IPS DF 6.9 (cell line): ENCODE measurements at places on chromosomes 3 and 15.

GRCh38 chr3:64031540-64032508, 8.5 kb upstream of the PSMD6 start:
- DNase-seq, result no peak

DNA sequence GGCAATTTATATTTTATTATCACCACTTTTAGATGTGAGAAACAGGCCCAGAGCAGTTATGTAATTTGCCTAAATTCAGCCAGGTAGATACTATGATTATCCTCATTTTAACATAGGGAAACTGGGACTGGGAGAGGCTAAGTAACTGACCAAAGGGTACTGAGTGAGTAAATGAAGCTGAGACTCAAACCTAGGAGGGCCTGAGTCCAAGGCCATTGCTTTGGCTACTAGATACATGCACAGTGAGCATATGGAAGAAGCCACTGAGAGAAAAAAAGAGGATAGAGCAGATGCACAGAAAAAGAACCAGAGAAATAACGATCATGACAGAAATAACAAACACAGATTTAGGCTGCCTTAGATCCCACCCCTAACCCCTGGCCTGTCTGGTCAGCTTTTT, 33.6 kb downstream of the USF3 start:
- no peak for DNase-seq

- DNase-seq, result no peak
Observed at GRCh38 chr3:184669578-184669977, 42.3 kb downstream of the MAGEF1 start.

GRCh38 chr3:87621667-87622066, 345.3 kb upstream of the POU1F1 start:
- no peak for DNase-seq

GRCh38 chr3:87461443-87461842, 185.1 kb upstream of the POU1F1 start:
- no peak for DNase-seq

- no peak for DNase-seq
Observed at GRCh38 chr15:75366163-75366562, 2.2 kb downstream of the MAN2C1 start.

- DNase-seq, result no peak
Observed at GRCh38 chr3:27643355-27643754, 78.8 kb downstream of the EOMES start.

DNA sequence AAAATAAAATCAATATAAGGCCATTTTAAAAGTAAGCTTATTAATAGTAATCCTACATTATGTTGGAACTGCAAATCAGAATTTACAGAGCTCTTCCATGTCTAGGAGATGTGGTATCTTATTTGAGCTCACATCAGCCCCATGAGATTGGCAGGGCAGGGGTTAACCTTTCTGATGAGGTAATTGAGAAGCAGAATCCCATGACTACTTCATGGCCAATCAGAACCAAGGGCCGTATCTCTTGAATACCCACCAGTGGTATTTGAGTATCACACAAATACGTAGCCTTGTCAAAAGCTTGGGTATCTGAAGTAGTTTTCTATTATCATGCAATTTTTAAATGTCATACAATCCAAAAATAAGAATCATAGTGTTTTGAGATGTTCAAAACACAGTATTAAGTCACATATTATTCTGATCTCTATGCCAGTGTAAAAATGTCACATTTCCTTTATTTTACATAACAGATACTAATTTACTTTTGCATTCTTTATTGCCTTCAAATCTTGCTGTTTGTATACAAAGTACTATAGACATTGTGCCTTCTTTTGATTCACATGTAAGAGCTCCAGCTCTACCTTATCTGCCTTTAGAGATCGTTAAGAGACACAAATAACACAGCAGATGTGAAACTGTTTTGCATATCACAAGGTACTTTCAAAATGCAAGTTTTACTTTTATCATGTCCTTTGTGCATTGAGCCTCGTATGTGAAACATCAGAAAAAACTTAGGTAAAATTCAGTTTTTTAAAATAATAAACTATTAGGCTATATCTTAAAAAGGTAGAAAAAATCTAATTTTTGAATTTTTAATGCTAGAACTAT, 251.7 kb upstream of the GOLGA6L4 start:
- DNase-seq, result no peak

GRCh38 chr15:72230197-72231065, 559 bp downstream of the PKM start:
- no peak for DNase-seq

GRCh38 chr3:140284372-140284771, 349.4 kb downstream of the CLSTN2 start:
- DNase-seq, result no peak

- no peak for DNase-seq
Observed at GRCh38 chr3:43055393-43055792, 50.5 kb downstream of the POMGNT2 start.

DNA sequence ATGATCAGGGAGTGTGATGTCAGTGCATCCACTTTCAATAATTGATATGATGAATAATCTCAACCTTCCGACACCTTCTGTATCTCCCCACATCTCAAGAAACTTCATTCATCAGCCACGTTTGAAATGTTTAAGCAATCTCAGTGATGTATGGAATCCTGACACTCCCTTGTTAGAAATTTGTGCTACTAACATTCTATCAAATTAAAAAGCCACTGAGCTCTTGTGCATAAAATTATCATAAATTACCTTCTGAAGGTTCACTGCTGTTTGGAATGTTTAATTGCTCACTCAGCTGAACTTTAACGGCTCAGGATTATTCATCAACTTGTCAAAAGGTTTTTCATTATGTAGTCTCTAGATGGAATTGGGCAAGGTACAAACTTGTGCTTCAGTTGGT, 108.4 kb upstream of the DPH6 start:
- DNase-seq, result no peak

DNA sequence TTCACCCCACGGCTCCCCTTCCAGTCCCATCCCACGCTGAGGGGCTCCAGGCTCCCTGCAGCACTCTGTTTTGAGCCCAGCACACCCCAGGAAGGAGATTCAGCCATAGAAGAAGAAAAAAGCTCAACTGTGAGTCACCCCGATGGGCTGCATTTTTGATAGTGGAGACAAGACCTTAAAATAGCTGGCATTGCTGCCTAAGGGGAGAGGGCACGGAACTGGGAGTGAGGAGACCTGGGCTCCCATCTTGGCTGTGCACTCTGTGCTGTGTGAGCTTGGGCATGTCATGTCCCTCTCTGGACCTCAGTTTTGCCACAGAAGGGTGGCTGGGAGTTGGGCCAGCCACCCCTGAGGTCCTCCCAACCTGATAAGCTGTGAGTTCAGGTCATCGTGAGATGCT, 57.2 kb upstream of the SMAD6 start:
- no peak for DNase-seq

GRCh38 chr3:162525771-162526170, 1029.2 kb downstream of the OTOL1 start:
- DNase-seq, result no peak

- no peak for DNase-seq
Observed at GRCh38 chr3:106263011-106263410, 394.2 kb upstream of the CBLB start.

- DNase-seq, result no peak
Observed at GRCh38 chr3:189529889-189530471, 101.2 kb upstream of the TP63 start.

DNA sequence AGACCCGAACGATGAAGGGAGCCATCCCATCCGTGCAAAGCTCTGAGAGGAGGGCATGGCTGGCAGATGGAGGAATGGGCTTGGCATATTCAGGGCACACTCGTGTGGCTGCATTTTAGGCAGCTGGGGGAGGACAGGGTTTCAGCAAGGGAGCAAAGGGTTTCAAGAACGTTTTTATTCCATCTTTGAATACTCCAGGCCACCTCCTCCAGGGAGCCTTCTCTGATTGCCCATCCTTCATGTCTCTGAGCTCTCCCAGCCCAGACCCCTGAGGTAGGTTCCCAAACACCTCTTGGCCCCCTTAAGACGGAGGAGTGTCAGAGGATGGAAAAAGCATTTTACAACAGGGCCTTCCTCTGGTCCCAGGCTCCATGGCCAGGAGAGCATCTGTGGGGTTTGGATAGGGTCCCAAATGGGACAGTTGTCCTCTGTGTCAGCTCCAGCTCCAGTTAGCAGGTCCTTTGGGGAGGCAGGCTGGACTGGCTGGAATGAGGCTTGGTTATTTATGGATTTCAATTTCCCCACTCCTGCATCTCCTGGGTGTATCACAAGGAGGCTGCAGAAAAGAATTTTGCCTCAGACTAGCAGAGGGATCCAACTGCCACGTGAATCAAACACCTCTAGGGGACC, 17.7 kb upstream of the SLC6A1 start:
- no peak for DNase-seq

DNA sequence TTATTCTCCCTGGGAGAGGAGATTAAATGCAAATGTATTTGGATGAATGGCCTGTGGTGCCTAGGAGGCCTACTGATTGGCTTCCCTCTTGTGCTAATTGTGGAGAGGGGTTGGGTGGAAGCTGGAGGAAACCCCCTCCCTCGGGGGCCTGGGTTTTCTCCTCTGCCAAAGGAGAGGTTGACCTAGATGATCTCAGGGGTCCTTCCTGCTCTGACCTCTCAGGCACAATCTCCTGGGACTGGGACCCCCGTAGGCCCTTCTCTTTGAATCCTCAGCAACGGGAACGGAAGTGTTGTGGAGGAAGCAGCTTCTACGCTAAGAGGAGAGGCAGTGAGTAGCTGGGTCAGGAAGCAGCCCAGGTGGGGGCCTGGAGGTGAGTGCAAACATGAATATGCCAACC, 40.5 kb upstream of the MAGEF1 start:
- no peak for DNase-seq

DNA sequence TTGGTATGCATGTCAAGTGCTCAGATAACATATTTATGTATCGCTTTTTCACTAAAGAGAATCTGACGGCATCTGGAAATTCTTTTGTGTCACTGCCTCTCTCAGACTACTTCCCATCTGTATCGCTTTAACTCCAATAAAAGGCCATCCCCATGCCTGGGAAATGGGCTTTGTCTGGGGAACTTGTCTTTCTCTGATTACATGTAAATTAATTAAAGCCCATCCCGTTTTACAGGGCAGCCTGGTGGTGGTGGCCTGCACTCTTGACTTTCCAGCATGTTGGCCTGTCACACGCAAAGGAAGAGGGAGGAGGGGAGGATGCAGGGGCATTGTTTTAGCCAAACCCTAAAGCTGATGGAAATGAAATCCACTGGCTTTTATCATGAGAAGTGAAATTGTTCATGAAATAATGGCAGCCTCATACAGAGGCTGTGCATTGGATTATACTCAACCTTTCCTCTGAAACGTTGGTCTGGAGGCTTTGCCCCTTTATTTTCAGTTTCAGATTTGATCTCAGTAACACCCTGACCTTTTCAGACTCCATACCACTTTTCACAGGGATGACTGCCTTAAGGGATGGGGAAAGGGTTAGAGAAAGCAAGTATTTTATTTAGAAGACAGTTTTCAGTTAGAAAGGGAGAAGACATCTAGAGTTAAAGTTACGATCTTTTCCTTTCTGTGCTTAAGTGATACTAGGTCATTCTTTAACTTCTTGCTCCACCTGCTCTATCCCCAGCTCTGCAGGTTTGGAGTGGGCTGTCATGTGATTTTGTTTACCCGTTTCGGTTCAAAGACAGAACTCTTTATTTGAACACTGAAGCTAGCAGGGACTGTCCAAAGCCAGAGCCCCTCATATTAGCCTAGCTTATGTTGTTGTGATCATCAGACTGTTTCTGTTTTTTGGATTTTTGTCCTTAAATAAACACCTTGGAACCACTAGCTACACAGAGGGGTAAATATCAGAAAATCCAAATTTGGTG, 94.6 kb upstream of the CTDSPL start:
- DNase-seq, result no peak

DNA sequence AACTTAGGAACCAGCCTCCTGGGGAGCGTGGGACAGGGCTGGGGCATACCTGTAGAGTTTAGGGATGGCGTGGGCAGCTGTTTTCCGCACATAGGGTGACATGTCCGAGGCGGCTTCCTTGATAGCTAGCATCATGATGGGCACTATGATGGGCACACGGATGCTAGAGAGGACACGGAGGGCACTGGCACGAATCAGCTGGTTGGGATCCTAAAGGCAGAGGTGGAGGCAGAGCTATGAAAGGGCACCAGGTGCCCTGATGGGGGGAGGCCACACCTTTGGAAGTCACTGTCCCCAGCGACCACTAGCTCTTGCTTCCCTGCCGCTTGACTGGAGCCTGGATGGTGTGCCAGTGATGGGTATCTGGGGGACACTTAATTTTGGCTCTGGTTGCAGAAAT, 28.3 kb downstream of the AP3B2 start:
- DNase-seq, result no peak

- no peak for DNase-seq
Observed at GRCh38 chr3:78634316-78634715, 1133.5 kb downstream of the ROBO1 start.

GRCh38 chr3:162945626-162946025, 1449.0 kb downstream of the OTOL1 start:
- no peak for DNase-seq

GRCh38 chr3:8458711-8459110, 42.9 kb upstream of the LMCD1 start:
- no peak for DNase-seq

- no peak for DNase-seq
Observed at GRCh38 chr3:38579551-38580449, 69.7 kb downstream of the SCN5A start.

DNA sequence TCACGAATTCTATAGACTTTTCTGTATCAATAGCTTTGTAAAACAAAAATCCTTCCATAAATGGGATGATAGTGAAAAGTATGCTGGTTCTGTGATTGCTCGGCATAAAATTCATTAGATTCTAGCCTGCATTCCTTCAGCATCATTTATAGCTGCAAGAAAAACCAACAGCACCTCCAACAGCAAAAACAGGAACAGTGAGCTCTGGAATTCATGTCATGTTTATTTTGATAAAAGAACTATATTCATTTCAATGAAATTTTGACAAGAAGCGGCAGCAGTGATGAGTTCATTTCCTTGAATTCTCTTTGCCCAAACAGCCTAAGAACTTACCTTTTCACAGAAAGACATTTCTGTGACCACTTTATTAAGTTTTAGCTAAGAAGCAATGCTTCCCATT, 515.2 kb upstream of the CCDC54 start:
- no peak for DNase-seq

DNA sequence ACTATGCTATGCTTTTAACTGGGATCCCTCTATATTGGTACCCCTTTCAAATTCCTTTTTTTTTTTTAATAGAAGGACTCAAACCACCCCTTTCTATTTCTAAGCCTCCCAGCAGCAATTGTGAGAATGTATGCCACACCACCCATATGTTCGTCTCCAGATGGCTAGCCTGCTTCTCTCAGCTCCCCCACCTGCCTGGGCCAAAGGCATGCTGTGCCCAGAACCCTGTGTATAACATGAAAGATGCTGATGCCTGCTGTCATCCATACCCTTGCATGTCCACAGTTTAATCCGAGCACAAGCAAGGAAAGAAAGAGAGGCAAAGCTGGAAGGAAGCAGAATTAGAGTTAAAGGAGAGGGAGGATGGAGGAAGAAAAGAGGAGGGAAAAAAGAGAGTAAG, 159.5 kb upstream of the CNTN6 start:
- DNase-seq, result no peak

DNA sequence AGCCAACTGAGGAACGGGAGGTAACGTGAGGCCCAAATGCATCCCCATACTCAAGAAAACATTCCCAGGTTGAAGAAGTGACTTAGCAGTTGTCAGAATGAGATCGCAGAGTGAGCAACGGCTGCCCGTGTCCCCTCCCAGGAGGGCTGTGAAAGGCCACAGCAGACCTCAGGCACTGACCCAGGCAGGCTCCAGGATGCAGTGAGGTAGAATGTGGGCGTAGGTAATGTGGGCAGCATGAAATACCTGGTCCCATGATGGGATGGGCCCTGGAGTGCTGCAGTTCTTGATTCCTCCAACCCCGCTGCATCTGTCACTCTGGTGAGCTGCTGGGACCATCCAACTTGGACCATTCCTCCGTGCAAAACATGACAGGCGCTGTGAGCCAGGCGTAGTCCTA, 74.8 kb downstream of the NSMCE3 start:
- no peak for DNase-seq
